Hepatocyte (in vitro differentiated cells): ENCODE measurements at places on chromosomes 11 and 22. TPM values are rescaled to one million over a fixed set of nuclear protein-coding genes. Genes with fewer than 3 reads are reported as not detected.
A peak's percentile ranks its signal among the peaks of the same experiment; 100 is the strongest.

The SCGB2A2 gene
- polyA plus RNA-seq, result not detected in 2 replicates

The TBRG1 gene
- 35.0 and 45.2 TPM in 2 replicates for polyA plus RNA-seq

The TCN1 gene
- polyA plus RNA-seq, result 27.8 and 28.2 TPM in 2 replicates

DNA sequence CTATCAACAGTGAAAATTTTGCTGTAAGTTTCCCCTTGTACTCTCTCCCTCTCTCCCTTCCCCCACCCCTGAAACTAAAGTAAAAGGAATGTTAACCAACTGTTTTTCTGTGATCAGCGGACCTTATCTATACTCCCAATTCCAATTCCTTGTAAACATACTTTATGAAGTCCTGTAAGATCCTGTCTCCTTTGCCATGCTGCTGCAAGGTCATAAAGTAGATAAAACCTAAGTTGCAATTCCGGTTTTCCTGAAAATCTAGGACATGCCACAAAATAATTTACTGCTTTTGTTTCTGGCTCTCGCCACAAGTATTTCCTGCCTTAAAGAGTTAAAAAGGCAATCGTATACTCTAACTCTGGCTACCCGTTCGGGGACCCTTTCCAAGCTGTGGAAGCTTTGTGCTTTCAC lies 1469.0 kb downstream of the LRRC4C start:
- peak; percentile 26 for DNase-seq

DNA sequence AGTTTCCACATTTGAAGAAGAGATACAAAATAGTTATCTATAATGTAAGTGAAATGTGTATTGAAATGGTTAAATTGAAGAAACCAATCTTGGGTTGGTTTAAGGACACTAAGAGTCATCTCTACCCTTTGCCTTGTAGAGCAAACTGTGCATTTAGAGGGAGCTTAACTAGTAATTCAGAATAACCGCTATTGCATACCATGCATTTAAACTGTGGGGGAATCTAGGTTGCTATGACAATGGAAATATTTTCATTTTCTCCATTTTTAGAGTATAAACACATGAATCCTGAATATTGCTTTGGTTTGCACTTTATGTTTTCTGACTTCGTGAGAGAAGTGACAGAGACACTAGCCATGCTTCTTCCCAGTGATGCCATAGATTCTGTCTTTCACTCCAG lies 39.7 kb downstream of the FAT3 start:
- DNase-seq, result no peak

DNA sequence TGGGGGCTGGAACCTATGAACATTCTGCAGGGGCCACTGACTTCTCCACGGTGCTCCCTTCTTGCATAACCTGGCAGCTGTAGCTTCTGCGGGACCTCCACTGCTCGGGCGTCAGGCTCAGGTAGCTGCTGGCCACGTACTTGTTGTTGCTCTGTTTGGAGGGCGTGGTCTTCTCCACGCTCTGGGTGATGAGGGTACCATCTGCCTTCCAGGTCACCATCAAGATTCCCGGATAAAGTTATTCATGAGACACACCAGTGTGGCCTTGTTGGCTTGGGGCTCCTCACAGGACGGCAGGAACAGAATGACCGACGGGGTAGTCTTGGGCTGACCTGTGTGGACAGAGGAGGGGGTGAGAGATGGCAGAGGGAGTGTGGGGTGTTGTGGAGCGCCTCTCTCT lies 6.5 kb upstream of the DRICH1 start:
- no peak for DNase-seq

- no peak for DNase-seq
These were observed 12.2 kb downstream of the SLC35C1 start for GRCh38 chr11:45817191-45817590.

DNA sequence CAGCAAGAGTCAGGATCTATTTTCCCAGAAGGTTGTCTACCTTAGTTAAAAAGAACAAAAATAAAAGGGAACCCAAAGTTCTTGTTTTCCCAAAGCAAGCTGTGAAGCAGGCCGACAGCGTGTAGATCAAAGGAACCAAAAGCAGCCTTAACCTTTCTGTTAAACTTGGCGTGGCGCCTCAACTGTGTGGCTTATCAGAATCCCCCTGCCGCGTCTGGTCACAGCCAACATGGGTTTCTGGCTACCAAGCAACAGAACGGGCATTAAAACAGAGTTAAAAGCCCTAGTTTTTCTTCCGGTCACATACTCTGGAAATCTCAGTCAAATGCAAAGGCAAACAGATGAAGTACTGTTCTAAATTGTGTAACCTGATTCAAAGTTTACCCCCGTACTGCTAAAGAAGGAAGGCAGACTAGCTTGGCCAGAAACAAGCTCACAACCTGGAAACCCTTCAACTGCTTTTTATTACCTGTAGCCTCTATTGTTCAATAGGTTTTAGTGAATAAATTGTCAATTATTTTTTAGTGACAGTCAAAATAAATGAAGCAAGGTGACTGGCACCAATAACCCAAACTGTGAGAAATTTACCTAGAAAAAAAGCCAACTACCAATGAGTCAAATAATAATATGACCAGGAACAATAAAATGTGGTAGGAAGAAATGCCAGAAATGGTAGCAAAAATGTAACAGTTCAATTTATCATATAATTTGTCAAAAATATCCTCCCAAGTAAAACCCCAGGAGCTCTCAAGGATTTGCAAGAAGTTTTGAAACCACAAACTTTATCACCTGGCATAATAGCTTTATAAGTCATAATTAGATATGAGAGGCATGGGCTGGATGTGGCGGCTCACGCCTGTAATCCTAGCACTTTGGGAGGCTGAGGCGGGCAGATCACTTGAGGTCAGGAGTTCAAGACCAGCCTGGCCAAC lies 21.4 kb downstream of the CHKA start:
- peak; percentile 49 for DNase-seq

- no peak for DNase-seq
These were observed 14.5 kb upstream of the CYTH4 start for GRCh38 chr22:37267661-37268413.

GRCh38 chr11:68551223-68551622 lies 90.7 kb downstream of the PPP6R3 start:
- DNase-seq, result no peak

- peak; percentile 16 for DNase-seq
These were observed 92.6 kb downstream of the ENTHD1 start for GRCh38 chr22:39800790-39801520.

- DNase-seq, result no peak
These were observed 200.3 kb upstream of the MTNR1B start for GRCh38 chr11:92769112-92769511.

DNA sequence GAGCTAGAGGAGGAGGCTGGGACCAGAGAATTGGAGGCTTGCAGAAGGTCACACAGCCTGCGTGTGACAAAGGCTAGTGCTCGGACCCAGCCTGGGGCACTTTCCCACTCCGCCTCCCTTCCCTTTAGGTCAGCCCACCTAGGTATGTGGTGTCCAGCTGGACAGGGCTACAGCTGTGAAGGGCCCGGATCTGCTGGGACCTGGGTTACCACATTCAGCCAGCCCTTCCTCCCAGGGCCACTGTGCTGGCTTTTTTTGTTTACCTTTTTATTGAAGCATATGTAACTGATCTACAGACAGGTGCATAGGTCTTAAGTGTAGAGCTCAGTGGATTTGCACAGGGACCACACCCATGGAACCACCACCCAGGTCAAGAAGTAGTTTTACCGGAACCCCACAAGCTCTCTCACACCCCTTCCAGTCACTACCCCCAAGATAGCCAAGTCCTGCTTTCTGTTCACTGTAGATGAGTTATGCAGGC lies 8.7 kb downstream of the CAPN5 start:
- peak; percentile 52 for DNase-seq

DNA sequence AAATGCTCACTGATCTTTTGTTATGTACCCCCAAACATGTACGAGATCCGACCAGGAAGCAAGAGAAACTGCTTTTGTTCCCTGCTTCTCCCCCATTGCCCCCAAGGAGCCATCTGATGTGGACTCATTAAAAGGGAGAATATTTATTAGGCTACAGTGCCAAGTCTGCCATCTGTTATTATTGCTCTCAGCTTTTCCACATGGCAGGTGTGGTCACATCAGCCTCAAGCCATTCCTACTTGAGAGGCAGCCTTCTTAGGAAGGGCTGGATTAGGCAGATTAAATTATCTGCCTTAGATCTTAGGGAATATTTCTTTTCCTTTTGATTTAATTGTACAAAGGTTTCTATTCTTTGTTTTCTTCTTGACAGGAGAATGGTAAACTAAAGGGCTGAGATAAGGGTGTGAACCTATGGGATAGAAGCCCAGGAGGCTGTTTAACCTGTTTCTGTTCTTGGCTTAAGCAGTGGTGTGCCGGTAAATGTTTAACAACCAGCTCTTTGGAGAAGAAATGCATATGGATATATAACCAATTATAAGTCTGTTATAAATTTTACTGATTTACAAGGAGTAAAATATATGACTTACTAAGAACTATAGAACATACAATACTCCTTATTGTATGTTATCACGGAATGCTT lies 88.8 kb downstream of the PDHX start:
- peak; percentile 26 for DNase-seq

DNA sequence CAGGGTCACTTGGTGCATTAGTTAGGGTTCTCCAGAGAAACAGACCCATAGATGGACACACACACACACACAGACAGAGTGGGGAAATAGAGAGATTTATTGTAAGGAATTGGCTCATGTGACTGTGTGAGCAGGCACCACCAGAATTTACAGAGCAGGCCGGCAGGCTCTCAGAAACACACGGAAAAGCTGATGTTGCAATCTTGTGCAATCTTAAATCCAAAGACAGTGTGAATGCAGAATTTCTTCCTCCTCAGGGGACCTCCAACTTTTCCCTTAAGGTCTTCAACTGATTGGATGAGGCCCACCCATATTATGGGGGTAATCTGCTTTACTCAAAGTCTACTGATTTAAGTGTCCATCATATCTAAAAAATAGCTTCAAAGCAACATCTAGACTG lies 49.8 kb downstream of the APIP start:
- peak; percentile 28 for DNase-seq

DNA sequence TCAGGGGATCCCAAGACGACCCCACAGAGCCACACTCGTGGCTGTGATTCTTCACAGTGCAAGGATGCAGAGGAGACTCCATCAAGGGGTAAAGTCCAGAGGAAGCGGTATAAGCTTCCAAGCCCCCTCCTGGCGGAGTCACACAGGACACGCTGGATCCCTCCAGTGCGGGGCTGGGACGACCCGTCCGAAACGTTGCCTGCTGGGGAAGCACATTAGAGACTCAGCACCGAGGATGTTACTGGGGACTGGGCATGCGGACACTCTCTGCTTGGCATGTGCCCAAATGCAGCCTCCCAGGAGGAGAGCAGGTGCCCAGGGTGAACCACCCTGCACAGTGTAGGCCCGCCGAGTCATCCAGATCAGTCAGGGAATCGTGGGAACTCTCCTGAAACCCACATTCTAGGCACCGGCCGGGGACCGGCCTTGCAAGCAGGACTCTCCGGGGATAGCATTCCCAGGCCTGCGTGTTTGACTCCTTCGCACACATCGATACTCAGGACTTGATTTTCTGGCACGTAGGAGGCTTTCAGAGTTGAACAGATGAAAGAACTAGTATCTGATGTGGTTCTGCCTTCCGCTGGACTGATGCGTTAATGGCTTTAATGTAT lies 229.8 kb downstream of the TBC1D22A start:
- no peak for DNase-seq

- no peak for DNase-seq
These were observed 79.0 kb downstream of the APIP start for GRCh38 chr11:34836958-34837856.

GRCh38 chr11:128420951-128421350 lies 166.4 kb downstream of the ETS1 start:
- DNase-seq, result no peak

DNA sequence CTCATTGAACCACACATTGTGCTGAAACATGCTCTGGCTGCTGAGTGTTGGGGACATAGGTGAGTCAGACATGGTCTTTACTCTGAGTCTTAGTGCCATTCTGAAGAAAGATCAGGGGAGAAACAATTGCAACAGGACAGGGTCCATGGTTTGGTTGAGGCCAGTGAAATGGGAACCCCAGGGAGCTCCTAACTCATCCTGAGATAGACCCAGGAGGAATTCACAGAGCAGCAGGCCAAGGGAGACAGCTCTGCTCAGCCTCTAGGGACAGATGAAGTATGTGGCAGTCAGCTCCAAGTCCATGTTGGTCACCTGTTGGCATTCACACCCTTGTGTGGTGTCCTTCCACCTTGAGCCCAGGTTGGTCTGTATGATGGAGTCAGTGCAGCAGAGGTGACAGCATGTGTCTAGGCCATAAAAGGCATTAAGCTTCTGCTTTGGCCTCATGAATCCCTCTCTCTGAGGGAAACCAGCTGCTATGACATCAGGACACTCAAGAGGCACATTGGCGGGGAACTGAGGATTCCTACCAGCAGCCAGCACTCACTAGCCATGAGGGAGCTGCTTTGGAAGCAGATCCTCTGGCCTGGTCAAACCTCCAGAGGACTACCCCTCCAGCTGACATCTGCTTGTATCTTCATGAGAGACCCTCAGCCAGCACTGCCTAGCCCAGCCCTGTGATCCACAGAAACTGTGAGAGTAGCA lies 50.3 kb upstream of the MYEOV start:
- no peak for DNase-seq

- DNase-seq, result no peak
These were observed 263.7 kb downstream of the NTM start for GRCh38 chr11:131633921-131634715.

DNA sequence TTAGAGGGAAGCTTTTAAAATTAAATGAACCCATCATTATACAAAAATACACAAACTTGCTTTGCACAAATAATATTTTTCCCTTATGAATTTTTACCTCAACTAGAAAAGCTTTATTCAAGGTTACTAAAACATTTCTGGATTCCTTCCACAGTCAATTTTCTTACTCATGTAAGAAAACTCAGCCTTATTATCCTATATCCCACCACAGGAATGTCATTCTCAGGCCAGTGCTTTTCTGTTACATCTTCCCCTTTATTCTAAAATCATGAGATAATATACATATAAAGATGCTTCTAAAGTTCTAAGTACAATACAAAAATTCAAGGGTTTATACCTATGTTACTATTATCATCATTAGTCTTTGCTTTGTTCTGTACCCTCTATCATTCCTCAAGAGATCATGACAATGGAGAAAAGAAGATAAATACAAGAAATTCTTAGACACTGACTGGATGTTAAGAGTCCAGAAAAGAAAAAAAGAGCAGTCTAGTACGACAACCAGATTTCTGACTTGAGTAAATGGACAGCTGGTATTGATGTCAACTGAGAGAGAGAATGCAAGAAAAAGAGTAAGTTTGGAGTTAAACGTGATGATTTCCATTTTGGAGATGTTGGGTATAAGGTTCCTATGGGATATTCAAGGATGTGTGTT lies 60.3 kb downstream of the MTMR2 start:
- DNase-seq, result no peak

GRCh38 chr11:47589118-47589517 lies 2.6 kb downstream of the FAM180B start:
- DNase-seq, result no peak

GRCh38 chr11:57711414-57712255 lies at the start of gene MED19:
TSS of gene MED19 (minus strand) at chr11:57712215. CDS start at chr11:57712179, 36 bp downstream.
- DNase-seq, result peak; percentile 95

- no peak for DNase-seq
These were observed 64.2 kb downstream of the CADM1 start for GRCh38 chr11:115439969-115440540.

GRCh38 chr11:68122936-68123539 lies 1.9 kb upstream of the CHKA start:
- DNase-seq, result peak; percentile 27
